AML-193 (cell line): ENCODE measurements at places on chromosomes 13 and 19.

DNA sequence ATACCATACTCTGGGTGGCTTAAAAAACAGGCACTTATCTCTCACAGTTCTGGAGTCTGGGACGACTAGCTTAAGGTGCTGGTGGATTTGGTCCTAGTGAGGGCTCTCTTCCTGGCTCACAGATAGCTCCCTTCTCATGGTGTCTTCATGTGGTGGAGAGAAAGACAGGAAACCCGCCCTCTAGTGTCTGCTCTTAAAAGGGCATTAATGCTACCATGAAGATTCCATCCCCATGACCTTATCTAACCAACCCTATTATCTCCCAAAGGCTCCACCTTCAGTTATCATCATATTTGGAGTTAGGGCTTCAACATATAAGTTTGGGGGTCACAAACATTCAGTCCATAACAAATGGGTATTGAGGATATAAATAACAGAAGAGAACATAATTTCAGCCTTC is 139.4 kb downstream of the HS6ST3 start:
- peak; percentile 24 for DNase-seq

- DNase-seq = peak; percentile 96
Observed at GRCh38 chr13:57640607-57641006, 9.1 kb downstream of the PCDH17 start.

DNA sequence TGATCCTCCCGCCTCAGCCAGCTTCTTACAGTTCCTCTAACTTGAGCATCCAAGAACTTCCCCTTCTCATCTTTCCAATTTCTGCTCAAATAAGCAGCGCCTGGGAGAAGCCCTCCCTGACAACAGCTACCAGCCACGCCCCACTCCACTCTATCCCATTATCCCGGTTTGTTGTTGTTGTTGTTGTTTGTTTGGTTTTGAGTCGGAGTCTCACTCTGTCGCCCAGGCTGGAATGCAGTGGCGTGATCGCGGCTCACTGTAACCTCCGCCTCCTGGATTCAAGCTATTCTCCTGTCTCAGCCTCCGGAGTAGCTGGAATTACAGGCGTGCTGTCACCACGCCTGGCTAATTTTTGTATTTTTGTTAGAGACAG is 822 bp upstream of the PTPRS start:
- DNase-seq = no peak

GRCh38 chr19:16288544-16288943 is 36.1 kb upstream of the KLF2 start:
- DNase-seq = no peak

DNA sequence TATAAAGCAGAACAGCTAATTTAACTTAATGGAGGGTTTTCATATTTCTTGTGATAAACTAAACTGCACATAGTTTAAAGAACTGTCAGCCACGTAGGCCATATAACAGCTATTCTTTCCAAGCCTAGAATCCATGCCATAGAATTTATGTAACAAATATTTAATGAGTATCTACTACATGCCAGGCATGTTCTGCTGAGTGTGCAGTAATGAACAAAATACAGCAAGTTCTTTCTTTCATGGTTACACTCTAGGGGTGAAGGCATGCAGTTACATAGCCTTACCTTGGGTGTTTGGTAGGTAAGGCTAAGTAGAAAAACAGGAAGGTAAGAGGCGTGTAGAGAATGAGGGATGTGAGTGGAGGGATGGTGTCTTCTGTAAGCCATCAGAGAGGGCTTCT is 4.6 kb downstream of the URI1 start:
- no peak for DNase-seq

DNA sequence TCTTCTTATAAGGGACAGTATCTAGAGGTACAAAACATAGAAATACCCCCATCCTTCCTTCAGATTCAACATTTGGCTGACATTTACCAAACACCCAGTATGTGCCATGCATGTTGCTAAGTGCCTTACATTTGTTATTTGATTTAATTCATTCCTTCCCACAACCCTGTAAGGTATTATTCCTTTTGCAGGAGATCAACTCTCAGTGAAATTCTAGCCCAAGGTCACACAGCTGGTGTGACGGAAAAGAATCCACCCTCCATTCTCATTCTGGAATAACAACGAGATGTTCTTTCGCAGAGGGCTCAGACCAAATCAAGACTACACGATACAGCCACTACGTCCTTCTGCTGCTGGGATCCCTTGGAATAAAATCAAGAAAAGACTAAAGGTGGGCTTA is 67.8 kb downstream of the C13orf42 start:
- no peak for DNase-seq

- no peak for DNase-seq
Observed at GRCh38 chr13:111251646-111252445, 68.6 kb upstream of the TEX29 start.

DNA sequence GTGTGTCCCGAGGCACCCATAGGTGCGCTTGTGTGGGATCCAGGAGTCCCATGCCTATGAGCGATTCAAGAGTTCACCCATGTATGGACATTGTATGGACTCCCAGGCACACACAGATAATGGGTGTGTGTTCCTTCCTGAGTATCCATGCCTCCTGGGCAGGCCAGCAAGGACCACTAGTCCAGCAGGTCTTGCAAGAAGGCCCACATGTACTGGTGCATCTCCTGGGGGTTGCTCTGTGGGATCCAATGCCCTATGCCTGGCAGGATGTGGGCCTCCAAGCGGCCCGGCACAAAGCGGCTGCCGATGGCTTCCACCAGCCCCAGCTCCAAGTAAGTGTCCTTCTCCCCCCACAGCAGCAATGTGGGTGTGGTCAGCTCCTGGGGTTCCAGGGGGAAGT is 5.0 kb downstream of the EPHX3 start:
- no peak for DNase-seq

GRCh38 chr13:46662690-46663089 is 109.7 kb downstream of the LRCH1 start:
- no peak for DNase-seq

DNA sequence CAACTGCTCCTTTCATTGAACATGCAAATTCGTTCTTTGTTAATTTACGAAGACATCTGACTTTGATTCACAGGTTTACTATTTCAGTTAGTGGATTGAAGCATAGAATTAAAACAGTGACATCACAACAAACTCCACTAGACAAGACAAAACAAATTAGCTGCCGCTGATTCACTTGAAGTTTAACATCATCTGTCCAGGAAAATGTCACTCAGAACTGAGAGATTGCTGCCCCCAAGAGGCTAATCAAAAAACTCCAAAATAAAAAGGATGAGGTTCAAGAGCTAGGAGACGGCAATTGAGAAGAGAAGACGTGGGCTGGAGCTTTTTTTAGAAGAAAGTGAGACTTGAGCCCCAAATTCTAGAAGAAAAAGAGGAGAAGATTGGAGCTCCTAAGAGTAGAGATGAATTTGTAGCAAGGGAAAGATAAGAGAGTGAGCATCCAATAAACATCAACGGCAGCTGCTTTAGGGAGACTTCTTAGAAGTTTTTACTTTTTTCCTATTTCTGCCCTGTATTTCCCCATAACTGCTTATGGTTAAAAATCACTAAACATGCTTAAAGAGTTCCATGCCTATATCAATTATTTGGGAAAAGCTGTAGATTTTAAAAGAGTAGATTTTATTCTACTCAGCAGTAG is 40.8 kb upstream of the TPP2 start:
- DNase-seq = peak; percentile 33

DNA sequence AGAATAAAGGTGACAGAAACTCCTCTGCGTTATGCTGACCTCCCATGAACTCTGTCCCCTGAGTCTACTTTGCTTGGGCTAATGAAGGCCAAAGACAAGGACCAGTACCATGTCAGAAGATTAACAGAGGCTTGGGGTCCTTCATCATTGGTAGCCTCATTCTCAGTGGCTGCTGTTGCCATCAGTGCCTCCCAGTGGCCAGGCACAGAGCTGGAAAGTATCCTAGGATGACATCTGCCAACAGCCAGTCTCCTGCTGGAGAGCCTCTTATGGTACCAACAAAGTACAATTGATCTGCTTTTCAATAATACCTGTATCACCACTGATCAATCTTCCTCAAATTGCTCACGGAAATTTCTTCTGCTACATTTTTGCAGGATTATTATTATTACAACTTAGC is 281.6 kb downstream of the DNAJC15 start:
- DNase-seq = no peak

DNA sequence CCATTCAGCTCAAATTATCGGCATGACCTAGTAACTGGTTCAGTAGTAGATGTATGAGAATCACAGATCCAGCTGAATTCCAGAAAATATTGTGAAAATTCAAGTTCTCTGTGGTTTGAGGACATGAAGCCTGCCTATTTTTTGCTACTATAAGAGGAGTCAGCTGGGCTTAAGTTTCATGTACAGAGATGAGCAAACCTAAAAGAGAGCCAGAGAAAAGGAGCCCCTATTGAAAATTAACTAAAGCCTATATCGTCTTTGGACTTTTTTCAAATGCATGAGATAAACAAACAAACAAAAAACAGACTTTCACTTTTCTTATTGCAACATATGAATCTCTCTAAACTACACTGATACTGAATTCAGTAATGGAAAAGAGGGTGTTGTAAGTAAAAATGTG is 106.8 kb upstream of the SPRY2 start:
- DNase-seq = no peak
